ENCODE measurements at places on chromosomes 7 and 10. TPM values are rescaled to one million over a fixed set of nuclear protein-coding genes. Genes with fewer than 3 reads are reported as not detected.
A peak's percentile ranks its signal among the peaks of the same experiment; 100 is the strongest.

Gene AMPH
- 2.0 TPM for total RNA-seq

Gene ASB4
- 0.07 TPM for total RNA-seq

Gene GRIFIN
- total RNA-seq: not detected

Gene WEE2
- not detected for total RNA-seq

Gene ADIRF
- total RNA-seq: not detected

GRCh38 chr7:139657725-139658124, 120.1 kb downstream of the HIPK2 start:
- H3K27me3 ChIP-seq: no peaks in the 10 kb centered on the region
- DNase-seq: no peak
- no peak overlapping the region for H3K27ac ChIP-seq
- no peaks in the 10 kb centered on the region for H3K36me3 ChIP-seq
- no peak overlapping the region for H3K4me3 ChIP-seq
- H3K4me1 ChIP-seq: peaks cover 23% of the 10 kb centered on the region

DNA sequence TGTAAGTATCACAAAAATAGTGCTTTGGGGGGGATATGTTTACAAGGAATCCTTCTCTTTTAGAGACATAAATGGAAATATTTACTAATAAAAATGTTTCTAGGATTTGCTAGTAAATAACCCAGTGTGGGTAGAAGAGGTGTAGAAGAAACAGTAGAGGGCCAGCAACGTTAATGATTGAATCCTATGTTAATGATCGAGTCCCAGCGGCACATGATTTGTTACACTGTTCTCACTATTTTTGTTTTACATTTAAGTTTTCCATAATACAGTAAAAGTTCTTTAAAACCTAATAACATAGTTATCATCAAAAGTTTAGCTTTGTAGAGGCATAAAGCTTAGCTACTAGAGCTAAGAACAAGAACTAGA, 66.0 kb downstream of the UBE2H start:
- no peak overlapping the region for H3K27ac ChIP-seq
- H3K36me3 ChIP-seq: peaks cover 7% of the 10 kb centered on the region
- no peaks in the 10 kb centered on the region for H3K27me3 ChIP-seq
- DNase-seq: no peak
- no peak overlapping the region for H3K4me3 ChIP-seq
- H3K4me1 ChIP-seq: peaks cover 27% of the 10 kb centered on the region

DNA sequence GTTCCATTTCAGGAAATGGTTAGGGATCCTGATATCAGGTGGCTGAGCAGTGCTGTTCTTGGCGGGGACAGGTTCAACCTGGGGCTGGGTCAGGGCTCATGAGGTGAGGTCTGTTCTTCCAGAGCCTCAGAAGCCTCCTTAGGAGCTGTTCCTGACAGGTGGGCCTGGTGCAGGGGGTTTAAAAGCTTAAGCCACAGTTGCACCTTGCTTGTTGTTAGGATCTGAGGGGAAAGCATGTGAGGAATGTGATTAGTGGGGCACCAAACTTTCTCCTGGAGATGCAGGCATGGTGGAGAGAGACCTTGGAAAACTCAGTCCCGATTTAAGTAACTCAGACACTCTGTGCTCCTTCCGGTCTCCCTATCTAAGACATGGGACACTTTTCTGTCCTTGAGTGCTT, 18.7 kb upstream of the CRHR2 start:
- H3K4me1 ChIP-seq: peaks cover 10% of the 10 kb centered on the region
- no peak overlapping the region for H3K27ac ChIP-seq
- H3K36me3 ChIP-seq: no peaks in the 10 kb centered on the region
- H3K4me3 ChIP-seq: no peak overlapping the region
- DNase-seq: no peak

- H3K27me3 ChIP-seq: peaks cover 80% of the 10 kb centered on the region
- H3K4me3 ChIP-seq: no peak overlapping the region
- no peaks in the 10 kb centered on the region for H3K36me3 ChIP-seq
- no peaks in the 10 kb centered on the region for H3K4me1 ChIP-seq
These were observed 16.8 kb upstream of the CRTAC1 start for GRCh38 chr10:98047009-98047741.

DNA sequence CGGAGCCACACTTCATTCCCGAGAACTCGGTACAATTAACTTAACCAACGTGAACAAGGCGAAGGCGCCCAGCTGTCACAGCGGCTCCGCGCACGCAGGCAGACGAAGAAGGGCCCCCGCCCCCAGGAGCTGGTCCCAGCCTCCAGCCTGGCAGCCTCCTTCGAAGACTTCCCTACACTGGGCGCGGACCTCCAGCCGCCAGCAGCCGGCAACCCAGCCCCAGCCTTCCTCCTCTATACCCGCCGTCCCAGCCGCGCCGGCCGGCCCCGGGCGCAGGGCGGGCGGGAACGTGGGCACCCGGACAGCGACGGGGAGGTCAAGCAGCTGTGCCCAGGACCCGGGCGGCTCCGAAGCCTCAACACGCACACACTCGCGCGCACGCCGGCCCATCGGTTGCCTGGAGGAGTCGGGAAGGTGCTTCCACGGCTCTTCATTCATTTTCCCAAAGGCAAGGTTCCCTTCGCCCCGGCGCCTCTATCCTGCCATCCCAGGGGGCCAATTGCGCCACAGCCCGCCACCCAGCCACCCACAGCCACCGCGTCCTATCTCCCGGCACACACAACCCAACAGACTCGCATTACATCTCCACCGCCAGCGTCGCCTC, 1.6 kb downstream of the CHST15 start:
- no peak for DNase-seq
- H3K36me3 ChIP-seq: no peaks in the 10 kb centered on the region
- H3K4me1 ChIP-seq: peaks cover 41% of the 10 kb centered on the region
- H3K27ac ChIP-seq: peak overlapping the region; percentile 61
- peak overlapping the region; percentile 86 for H3K4me3 ChIP-seq
- H3K27me3 ChIP-seq: peaks cover 16% of the 10 kb centered on the region

GRCh38 chr10:76428551-76429367, 997.3 kb downstream of the LRMDA start:
- DNase-seq: no peak
- H3K36me3 ChIP-seq: no peaks in the 10 kb centered on the region
- H3K27ac ChIP-seq: no peak overlapping the region

GRCh38 chr10:106705681-106706100, 458.8 kb downstream of the SORCS1 start:
- no peaks in the 10 kb centered on the region for H3K4me1 ChIP-seq
- H3K27me3 ChIP-seq: peaks cover 39% of the 10 kb centered on the region
- H3K36me3 ChIP-seq: no peaks in the 10 kb centered on the region
- peak; percentile 75 for DNase-seq
- H3K4me3 ChIP-seq: no peak overlapping the region

GRCh38 chr10:3853016-3853415, 68.0 kb upstream of the KLF6 start:
- no peak overlapping the region for H3K4me3 ChIP-seq
- no peaks in the 10 kb centered on the region for H3K36me3 ChIP-seq
- H3K27ac ChIP-seq: peak overlapping the region; percentile 56
- no peak for DNase-seq
- peaks cover 32% of the 10 kb centered on the region for H3K4me1 ChIP-seq

DNA sequence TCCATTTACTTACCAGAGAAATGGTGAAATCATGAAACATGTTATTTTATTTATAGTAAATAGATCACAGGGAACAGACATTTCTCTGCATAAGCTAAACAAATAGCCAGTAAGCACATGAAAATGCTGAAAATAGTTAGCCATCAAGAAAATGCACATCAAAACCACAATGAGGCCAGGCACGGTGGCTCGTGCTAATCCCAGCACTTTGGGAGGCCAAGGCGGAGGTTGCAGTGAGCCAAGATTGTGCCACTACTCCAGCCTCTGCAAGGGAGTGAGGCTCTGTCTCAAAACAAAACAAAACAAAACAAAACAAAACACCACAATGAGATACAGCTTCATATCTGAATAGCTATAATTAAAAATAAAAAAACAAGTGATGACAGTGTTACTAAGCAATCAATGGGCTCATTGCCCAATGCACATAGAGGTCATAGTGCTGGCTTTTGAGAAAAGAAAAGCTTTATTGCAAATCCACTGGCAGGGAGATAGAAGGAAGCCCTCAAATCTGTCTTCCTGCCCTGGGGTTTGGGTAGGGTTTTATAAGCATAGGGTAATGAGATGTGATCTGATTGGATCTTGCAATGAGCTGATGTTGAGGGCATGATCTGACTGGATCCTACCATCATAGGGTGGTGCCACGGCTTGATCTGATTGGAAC, 16.2 kb downstream of the CSTF2T start:
- no peak overlapping the region for H3K4me3 ChIP-seq
- no peaks in the 10 kb centered on the region for H3K27me3 ChIP-seq
- no peak for DNase-seq
- H3K27ac ChIP-seq: no peak overlapping the region
- H3K4me1 ChIP-seq: peaks cover 9% of the 10 kb centered on the region

GRCh38 chr10:11560076-11560709, 51.3 kb downstream of the USP6NL start:
- peaks cover 34% of the 10 kb centered on the region for H3K36me3 ChIP-seq
- no peak for DNase-seq
- H3K4me3 ChIP-seq: no peak overlapping the region
- no peak overlapping the region for H3K27ac ChIP-seq

DNA sequence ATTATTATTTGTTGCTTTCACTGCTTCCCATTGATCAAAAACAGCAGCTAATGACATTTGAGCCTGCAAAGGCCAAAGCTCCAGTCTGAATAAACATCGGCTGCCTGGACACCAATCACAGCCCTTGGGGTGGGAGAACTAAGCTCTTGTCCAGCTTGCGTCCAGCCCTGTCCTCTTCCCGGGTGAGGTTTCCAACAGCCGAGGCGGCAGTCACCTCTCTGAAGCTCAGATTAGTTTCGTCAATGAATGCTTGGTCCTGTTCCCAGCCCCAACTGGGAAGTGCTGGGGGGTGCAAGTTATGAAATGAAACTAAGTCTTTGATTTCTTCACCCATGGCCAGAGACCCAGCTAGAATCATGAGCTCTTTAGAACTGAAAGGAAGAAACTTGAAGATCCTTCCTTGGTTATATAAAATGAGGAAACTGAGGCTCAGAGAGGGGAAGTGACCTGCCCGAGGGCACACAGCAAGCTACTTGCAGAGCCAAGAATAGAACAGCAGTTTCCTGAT, 114.0 kb upstream of the TCF7L2 start:
- no peak overlapping the region for H3K27ac ChIP-seq
- H3K4me1 ChIP-seq: peaks cover 33% of the 10 kb centered on the region
- no peaks in the 10 kb centered on the region for H3K36me3 ChIP-seq
- H3K27me3 ChIP-seq: no peaks in the 10 kb centered on the region

DNA sequence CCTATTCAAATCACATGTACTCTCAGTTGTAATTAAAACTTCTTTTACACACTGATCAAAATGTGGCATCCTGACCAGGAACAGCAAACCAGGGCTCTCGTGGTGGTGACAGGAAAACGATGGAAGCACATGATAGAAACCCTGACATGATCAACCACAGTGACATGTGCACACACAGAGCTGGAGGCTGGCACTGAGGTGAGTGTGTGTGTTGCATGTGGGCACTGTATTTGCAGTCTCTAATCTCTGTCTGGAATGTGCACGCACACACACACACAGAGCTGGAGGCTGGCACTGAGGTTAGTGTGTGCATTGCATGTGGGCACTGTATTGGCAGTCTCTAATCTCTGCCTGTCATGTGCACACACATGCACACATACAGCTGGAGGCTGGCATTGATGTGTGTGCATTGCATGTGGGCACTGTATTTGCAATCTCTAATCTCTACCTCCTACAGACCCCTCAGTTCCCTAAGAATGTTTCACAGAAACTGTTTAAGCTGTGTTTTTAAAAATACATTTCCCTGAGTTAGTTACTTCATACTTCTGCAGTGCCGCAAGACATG, 406.9 kb downstream of the SFMBT2 start:
- no peak for DNase-seq
- no peak overlapping the region for H3K4me3 ChIP-seq
- H3K4me1 ChIP-seq: no peaks in the 10 kb centered on the region
- H3K27ac ChIP-seq: no peak overlapping the region
- H3K27me3 ChIP-seq: peaks cover 49% of the 10 kb centered on the region

Measured in mesothelial cell of epicardium (in vitro differentiated cells).